ENCODE measurements at places on chromosomes 7 and 10. TPM values are rescaled to one million over a fixed set of nuclear protein-coding genes. Genes with fewer than 3 reads are reported as not detected.

GRCh38 chr10:13997650-13998049, 333.1 kb downstream of the FRMD4A start:
- no peak for DNase-seq

DNA sequence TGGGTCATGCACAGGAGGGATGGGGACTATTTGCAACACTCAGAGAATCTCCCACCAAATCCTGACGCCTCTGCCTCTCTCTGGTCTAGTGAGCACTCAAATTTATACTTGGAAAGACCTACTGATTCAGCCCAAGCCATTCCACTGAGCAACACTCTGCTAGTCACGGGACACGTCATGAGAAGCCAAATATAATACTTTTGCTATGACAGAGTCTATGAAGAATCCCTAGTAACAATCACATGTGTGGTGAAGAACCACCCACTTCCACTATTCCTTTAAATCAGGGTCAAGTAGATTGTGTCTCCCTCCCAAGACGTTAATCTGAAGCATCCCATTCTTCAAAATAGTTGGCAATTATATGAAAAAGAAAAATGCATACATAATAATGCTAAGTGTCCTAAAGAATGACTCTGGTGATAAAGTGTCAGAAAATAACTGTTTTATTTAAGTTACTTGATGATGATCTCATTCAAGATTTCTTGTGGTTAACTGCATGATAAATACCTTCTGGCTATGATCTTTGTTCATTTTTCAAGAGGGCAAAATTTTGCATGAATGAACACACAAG, 28.5 kb downstream of the CHCHD3 start:
- no peak for DNase-seq

DNA sequence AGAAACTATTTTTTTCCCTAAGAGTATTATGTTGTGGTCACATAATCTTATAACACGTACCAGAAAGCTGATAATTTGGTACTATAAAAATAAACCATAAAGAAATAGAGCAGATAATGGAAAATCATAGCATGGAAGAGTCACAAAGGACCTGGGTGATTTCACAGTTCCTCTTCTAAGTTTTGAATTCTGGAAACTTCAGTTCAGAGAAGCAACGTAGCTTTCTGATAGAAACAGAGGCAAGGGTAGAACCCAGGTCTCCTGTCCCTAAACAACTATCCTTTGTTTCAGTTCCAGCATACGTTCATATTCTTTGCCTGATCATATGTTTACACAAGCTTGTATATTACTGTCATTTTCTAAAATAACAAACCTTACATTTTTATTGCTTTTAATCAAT, 47.9 kb downstream of the MRC1 start:
- DNase-seq, result no peak

DNA sequence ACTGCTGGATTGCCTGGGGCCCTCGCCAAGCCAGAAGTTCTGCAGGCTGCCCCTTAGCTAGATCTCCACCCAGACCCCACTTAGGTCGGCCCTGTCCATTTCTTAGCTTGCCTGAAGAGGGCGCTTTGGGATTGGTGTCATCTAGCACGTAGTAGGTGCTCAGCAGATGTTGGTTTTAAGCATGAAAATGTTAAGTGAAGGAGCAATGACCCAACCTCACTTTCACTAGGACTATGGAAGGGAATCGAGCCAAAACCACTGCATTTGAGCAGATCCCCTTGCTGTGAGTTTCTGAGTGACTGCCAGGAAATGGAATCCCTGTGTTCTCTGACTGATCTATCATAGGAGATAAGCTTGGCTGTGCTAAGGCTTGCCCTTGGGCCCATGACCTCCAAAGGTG, 131.7 kb upstream of the EEPD1 start:
- no peak for DNase-seq

GRCh38 chr7:133583545-133584171, 330.8 kb downstream of the EXOC4 start:
- DNase-seq, result no peak

DNA sequence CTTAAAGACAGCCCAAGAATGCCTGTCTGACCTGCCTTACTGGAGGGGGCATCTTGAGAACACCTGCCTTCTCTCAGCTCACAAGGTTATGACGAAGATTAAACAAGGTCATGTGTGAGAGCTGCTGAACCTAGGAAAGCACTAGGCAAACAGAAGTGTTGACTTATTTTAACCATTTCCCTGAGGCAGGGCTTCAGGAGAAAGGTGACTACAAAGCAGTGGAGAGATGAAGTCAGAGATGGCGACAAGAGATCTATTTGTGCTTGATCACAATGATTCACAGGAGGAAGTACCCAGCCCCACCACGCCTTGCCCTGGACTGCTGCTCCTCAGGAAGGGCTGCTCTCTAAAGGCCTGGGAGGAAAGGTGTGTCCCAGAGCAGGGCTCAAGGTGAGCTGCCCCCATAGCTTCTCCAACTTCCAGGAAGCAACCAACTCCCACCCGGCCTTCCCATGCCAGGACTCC, 27.8 kb downstream of the STN1 start:
- DNase-seq, result no peak

DNA sequence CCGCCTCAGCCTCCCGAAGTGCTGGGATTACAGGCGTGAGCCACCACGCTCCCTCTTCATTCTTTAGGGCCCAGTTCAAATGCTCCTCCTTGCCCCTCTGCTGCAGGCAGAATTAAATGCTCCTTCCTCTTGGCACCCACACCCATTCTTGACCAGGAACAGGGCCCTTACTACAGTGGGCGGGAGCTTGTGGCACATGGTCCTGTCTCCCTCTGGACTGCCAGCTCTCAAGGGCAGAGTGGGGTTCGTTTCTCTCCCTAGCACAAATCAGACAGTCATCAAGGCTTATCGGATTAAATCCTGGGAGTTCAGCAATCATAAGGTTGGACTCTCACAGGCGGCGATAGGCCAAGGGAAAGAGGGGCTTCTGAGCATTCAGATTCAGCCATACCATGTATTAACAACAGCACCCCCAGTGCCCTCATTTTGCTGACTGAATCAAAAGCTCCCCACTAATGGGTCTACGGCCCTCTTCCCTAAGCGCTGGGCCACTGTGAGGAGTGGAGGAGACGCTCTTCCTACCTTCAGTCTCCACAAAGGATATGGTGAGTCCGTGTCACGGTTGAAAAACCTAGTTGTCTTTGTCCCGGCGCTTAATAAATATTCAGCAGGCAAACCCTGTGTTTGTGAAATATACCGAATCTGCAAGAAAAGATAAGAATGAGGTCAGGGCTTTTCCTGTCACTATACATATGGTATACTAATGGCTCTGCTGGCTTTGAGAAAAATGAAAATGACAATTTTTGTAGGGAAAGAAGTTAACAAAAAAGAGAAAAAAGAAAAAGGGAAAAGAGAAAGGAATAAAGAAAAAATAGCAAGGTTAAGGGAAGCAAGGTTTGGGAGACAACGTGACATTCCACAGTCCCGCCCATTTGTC, 107.4 kb downstream of the CLEC2L start:
- DNase-seq, result no peak

Gene ERVW-1
- polyA plus RNA-seq, result 2.9 TPM

Gene NCF1
- polyA plus RNA-seq, result 1.7 TPM

Gene AKR1C3
- polyA plus RNA-seq, result 55.6 TPM

All from left renal cortex interstitium (tissue), 4 donors.